Stimulated activated CD4-positive, alpha-beta T cell treated with anti-CD3 and anti-CD28 coated beads, TNF-alpha, amount 100 ng/mL, for 24 hours (primary cell): ENCODE measurements at places on chromosomes 3 and 15.
A peak's percentile ranks its signal among the peaks of the same experiment; 100 is the strongest.

DNA sequence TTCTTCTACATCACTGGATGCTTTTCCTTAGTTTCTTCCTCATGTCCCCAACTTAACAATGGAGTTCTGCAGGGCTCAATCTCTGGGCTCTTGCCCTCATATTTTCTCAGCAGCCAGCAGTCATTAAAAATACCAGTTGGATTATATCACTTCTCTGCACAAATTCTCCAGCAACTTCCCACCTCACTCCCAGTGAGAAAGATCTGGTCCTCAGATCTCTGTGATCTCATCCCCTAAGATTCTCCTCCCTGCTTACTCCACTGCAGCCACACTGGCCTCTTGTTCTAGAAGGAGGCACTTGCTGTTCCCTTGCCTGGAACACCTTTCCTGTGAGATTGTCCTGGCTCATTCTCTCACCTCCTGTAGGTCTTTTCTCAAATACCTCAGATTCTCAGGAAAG is 6.1 kb downstream of the ERICH6 start:
- DNase-seq, result no peak

GRCh38 chr3:123193448-123194101 is 8.2 kb upstream of the SEC22A start:
- DNase-seq, result no peak

- no peak for DNase-seq
Measured at GRCh38 chr3:118196183-118196582, 838.5 kb downstream of the IGSF11 start.

GRCh38 chr15:26869628-26870027 is 2.8 kb downstream of the GABRA5 start:
- no peak for DNase-seq

DNA sequence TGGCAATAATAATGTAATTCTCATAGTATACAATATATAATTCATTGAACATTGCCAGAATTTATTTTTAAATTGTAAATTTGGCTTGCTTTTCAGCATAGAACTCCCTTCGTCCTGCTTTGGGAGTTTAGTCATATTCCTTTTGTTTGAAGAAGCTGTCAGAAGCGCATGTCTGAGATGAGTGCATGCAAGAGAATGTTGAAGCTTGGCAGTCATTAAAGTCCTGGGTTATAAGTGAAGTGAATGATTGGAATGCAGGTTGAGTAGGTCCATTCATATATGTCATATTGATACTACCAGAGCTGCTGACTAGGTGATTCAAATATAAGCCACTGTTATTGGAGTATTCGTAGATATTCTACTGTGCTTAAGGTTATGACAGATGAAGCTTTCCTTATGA is 243.6 kb upstream of the MDFIC2 start:
- no peak for DNase-seq

DNA sequence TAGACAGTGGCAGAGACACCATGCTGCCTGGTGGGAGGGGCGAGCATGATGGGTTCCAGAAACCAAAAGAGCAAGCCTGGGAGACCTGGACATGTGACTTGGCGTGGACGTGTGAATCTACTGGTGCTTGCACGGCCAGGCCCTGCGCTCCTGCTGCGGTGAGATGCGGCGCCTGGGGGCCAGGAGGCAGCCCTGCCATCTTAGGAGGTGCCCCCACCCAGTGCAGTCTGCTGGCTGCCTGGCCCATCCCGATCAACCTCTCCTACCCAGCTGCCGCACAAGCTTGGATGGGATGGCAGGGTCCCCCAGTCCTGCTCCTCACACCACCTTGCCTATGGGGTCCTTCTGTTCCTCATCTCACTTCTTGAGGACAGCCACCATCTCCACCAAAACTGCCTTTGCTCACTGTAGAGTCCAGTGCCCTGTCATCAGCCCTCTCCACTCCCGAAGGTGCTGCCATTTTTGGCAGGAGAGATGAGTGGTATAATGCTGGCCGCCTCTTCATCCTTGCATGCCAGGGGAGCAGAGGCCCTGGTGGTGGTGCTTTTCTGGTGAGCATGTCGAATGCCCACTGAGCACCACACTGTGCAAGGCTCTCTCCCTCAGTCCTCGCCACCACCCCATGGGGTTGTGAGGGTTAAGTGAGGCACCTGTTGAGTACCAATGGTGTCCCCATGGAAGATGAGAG is 3.1 kb upstream of the ABTB1 start:
- no peak for DNase-seq

DNA sequence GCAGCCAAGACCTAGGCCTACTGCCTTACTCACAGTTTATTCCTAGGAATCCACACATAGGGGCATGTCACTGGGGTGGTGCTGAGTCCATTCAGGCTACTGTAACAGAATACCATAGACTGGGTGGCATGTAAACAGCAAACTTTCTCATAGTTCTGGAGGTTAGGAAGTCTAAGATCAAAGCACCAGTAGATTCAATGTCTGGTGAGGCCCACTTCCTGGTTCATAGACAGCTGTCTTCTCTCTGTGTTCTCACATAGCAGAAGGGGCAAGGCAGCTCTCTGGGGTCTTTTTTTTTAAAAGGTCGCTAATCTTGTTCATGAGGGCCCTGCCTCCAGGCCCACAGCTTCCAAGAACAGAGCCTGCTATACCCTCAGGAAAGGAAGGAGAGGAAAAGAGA is 113.9 kb upstream of the MANF start:
- no peak for DNase-seq

- no peak for DNase-seq
Measured at GRCh38 chr3:130918328-130918727, 24.4 kb downstream of the ATP2C1 start.

DNA sequence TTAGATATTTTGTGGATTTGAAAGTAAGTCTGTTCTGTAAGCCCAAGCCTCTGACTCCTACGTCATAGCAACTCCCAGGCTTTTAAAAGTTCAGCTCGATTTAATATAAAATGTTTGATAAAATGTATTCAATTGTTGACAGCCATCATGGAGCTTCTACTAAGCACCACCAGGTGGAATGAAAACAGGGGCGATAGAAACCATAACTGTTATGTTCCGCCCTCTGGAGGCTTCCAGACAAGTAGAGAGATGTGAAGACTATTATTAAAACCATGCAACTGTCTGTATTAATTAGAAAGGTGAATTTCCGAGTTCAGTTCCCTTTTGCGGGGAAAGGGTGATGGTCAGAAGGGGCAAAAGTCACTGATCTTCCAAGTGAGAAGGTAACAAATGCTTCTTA is 292.2 kb downstream of the NR2F2 start:
- DNase-seq, result no peak

GRCh38 chr3:136954251-136954650 is 3.5 kb upstream of the IL20RB start:
- no peak for DNase-seq

DNA sequence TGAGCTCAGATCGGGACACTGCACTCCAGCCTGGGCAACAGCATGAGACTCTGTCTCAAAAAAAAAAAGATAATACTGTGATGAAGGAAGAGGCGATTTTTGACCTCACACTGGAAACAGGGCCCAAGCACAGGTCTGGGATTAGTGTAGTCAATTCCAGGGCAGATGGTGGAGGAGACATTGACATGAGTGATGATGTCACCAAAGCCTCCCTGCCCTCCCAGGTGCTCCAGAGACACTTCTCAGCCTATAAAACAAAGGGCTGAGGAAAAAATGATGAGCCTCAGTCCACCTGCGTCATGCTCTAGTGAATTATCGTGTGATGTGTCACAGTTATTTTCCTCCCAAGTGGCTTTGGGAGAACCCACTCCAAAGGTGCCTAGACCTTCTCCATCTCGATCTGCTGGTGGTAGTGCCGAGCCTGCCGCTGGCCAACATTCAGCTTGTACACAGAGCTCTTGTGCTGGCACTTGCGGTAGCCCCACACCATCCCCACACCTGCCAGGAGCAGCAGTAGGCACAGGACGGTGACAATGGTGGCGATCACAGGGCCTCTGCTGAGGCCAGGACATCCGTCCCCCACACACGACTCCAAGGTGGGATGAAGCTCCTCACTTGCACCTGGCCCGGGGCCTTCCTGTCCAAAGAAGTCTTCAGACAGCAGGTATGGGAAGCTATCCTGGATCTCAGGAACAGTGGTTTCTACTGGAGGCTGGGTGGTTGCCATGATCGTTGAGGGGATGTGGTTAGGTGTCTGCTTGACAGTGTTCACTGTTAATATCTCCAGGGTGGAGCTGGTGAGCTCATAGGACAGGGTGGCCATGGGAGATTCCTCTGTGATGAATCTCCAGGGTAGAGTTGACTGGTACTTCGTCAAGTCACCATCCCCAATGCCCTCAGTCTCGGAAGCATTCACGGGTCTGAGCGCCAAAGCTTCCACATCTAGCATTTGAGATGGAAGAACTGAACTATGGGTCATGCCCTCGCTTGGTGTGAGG is 38.8 kb downstream of the CRTAP start:
- no peak for DNase-seq

DNA sequence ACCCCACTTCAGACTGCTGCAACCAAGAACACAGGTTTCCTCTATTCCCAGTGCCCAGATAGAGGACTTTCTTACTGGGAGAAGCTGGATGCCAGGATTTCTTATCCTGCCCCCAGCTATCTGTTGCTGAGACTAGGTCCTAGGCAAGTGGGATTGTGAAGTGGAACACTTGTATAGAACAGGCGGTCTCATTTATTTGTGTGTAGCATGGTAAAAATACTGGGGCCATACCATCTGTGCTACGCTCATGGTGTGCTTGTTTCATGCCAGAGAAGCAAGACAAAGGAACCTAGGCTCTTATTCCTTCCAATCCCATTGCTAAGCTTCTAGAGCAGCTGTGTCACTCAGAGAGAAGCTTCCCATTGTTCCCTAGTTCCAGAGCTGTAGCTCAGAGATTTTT is 191.5 kb upstream of the EPHA6 start:
- DNase-seq, result no peak

GRCh38 chr3:25664812-25665314 is at the start of gene TOP2B:
TOP2B (minus strand) TSS chr3:25664907; CDS start chr3:25664297, 610 bp downstream.
- peak; percentile 88 for DNase-seq

GRCh38 chr3:31610700-31611275 is 78.1 kb downstream of the STT3B start:
- no peak for DNase-seq

DNA sequence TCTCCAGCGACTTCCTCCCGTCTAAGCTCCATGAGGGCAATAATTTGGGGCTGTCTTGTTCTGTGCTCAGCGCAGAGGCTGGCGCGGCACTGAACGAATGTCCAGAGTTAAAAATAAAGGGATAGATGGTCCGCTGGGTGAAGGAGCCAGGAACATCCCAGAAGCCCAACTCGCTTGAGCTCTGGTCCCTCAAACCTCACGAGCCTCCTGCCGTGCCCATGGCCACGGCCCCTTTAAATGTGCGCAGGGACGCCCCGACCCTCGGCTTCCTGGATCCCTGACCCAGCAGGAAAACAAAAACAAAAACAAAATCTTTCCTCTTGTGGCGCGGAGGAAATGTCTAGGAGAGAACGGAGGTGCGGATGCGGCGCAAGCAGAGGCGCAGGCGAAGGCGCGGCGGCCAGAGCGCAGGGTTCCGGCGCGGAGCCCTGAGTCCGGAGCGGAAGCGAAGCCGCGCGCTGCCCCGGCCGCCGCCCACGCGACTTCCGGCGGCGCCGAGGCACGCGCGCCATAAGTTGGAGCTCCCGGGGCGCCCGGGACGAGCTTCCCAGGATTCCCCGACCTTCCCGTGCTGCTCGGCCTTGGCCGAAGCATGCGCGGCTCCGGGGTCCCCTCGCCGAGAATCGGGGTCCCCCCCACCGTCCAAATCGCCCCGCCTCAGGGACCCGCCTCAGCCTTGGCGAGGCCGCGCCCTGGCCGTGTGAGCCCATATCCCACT is 52.9 kb upstream of the WNT7A start:
- DNase-seq, result no peak

- no peak for DNase-seq
Measured at GRCh38 chr15:83444936-83445335, 2.2 kb upstream of the SH3GL3 start.

GRCh38 chr3:107545680-107546120 is 22.9 kb downstream of the BBX start:
- no peak for DNase-seq

GRCh38 chr15:41022487-41023090 is 69.3 kb downstream of the CHAC1 start:
- DNase-seq, result peak; percentile 9

DNA sequence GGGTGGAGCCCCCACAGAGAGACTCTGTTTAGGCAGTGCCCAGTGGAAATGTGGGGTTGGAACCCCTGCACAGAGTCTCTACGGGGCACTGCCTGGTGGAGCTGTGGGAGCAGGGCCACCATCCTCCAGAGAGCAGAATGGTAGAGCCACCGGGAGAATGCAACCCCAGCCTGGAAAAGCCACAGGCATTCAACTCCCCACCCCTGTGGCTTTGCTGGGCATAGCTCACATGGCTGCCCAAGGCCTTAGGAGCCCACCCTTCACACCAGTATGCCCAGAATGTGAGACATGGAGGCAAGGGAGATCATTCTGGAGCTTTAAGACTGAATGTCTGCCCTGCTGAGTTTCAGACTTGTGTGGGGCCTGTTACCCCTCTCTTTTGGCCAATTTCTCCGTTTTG is 19.0 kb upstream of the CHCHD6 start:
- DNase-seq, result no peak

DNA sequence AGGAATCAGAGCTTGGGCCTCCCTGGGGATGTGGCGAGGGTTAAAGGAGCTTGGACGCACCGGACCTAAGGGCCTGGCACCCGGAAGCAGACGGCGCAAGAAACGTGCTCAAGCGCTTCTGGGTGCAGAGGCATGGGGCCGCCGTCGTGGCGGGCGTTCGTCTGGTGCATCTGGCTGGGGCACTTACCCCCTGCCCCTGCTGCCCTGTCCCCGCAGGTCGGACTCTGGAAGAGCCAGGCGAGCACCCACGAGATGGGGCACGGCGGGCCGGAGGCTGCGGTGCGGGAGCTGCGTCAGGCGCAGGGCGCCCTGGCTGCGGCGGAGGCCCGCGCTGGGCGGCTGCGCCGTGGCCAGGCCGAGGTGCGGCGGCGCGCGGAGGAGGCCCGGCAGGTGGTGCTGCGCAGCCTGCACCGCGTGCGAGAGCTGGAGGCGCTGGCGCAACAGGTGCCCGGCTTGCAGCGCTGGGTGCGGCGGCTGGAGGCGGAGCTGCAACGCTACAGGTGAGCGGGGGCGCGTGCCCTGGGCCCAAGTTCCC is 2.5 kb downstream of the EFCC1 start:
- peak; percentile 48 for DNase-seq

DNA sequence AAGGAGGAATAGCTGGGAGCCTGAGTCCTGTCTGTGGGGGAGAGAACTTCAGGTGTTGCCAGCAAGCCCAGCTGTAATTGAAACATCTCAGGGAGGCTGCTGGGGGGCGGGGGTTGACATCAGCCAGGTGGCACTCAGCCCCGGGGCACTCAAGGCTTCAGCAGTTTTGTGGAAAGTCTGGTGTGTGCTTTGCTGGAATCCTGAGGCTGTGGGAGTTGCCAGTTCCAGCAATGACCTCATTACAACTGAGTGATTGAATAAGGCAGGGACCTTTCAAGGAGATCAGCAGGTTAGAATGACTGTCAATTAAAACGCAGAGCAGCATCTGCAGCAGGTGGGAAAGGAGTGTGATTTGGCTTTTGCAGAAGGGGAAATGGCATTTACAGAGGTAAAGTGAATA is 75.7 kb downstream of the FAM43A start:
- no peak for DNase-seq

DNA sequence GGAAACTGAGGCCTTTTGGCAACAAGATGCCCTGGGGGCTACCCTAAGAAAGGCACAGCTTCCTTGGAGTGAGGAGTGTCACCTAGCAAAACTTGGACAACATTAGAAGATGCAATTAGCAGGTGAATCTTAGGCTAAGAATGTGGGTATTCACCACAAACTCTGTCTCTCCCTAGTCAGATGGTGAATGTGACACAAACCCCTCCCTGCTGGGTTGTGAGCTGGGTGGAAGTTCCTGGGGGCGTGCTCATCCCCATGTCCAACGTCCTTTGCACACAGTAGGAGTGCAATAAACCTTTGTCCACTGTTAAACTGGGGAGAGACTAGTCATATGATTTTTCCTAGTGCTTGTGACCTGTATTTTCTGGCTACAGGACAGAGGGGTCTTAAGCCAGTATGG is 67.1 kb upstream of the SH3GL3 start:
- no peak for DNase-seq
